ENCODE measurements at places on chromosomes 12 and 14.

GRCh38 chr14:95527387-95528002, 7.4 kb upstream of the GLRX5 start:
- peak; percentile 30 for DNase-seq

DNA sequence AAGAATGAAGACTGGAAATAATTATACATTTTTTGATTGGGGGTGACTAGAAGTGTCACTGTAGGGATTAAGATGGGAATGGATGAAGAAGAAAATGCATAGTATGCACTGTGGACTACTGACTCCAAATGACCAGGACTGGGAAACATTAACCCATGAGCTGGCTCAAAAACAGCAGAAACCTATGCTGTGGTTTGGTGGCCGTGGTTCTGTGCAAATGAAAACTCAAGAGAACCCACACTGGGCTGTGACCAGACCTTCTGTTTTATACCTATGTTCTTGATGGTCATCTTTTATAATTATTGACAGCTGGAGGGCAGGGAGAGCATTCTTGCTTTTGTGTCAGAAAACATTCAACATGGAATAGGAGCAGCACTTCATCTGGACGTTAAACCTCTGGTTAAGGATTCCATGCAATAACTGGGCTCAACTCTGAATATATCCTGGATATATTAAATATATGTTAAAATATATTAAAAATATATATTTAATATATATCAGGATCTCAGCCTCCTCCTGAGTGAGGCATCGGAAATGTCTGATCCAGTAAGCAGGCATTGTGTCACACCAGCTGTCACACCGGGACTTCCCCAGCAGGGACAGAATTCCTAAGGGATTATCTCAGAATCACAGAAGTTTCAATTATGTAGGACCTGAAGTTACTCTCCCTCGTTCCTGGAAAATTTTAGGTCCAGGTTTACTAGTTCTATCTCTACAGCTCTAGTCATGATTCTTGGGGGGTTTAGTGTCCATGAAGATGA, 48.5 kb downstream of the BBS10 start:
- DNase-seq = peak; percentile 58

GRCh38 chr12:68943848-68944247, 10.9 kb upstream of the CPM start:
- no peak for DNase-seq

GRCh38 chr12:101475751-101476305, 692 bp downstream of the SPIC start:
- no peak for DNase-seq

- no peak for DNase-seq
Observed at GRCh38 chr14:74488786-74489397, 4.2 kb downstream of the NPC2 start.

GRCh38 chr14:94282991-94283723, 9.9 kb downstream of the SERPINA10 start:
- DNase-seq = no peak

GRCh38 chr12:132282031-132282949, 47.1 kb downstream of the GALNT9 start:
- DNase-seq = peak; percentile 93

GRCh38 chr14:31320216-31320615, 100.1 kb downstream of the HEATR5A start:
- DNase-seq = no peak

GRCh38 chr12:108967869-108968540, 52.9 kb downstream of the SVOP start:
- no peak for DNase-seq

- no peak for DNase-seq
Observed at GRCh38 chr12:108833757-108834472, 23.5 kb downstream of the SSH1 start.

DNA sequence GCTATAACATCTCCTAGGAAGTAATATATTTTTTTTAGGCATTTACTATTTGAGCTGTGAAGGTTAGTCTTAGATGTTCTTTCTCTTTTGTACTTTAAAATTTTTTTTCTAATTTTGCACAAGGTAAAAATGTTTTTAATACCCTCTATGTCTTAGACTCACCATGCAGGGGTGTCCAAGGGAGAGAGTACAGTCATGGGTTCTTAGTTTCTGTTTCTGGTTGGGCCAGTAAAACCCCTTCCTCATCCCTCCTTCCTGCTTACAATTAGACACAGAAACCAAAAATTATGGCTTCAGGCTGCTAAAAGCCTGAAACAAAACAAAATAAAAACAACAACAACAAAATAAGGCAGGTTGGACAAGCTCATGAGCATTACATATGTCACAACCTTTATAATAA, 193.0 kb downstream of the SYT1 start:
- DNase-seq = no peak

- no peak for DNase-seq
Observed at GRCh38 chr14:51481643-51482042, 170.1 kb upstream of the FRMD6 start.

- DNase-seq = no peak
Observed at GRCh38 chr12:15350643-15351042, 28.3 kb downstream of the PTPRO start.

DNA sequence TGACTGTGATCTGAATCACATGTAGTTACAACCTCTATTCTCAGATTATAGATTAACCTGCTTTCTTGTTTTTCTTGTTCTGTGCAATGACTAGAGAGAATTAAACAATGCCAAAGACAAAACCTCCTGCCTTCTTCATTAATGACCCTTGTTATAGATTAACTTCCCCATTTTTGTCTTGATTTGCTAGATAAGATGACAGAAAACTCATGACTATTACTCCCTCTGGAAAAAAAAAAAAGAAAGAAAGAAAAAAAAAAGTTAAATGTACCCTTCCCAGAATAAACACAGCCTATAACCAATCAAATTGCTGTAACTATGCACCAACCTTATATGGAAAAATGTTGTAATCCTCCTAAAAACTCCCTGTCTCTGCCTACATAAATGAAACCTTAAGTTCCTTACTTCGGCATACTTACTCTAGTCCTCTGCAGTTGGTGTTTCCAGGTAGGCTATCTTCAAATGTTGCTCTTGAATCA, 41.1 kb upstream of the PCED1B start:
- no peak for DNase-seq

- DNase-seq = no peak
Observed at GRCh38 chr12:108854451-108855283, 2.7 kb downstream of the SSH1 start.

DNA sequence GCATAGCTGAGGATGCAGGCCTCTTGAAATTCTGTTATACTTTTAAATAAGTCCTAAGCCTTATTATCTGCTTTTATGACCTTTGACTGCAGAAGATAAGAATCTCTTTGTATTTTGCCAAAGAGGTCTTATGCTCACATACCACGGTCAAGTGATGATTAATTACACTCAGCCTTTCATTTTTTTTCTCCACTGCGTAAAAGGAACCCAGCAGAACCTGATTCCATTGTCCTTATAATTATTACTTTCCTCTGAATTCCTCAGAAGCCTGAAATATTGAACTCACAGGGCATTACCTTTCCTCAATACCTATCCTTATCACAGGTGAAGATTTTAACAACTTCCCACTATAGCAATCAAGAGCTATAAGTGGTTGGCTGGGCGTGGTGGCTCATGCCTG, 498.7 kb upstream of the RPL10L start:
- DNase-seq = no peak

DNA sequence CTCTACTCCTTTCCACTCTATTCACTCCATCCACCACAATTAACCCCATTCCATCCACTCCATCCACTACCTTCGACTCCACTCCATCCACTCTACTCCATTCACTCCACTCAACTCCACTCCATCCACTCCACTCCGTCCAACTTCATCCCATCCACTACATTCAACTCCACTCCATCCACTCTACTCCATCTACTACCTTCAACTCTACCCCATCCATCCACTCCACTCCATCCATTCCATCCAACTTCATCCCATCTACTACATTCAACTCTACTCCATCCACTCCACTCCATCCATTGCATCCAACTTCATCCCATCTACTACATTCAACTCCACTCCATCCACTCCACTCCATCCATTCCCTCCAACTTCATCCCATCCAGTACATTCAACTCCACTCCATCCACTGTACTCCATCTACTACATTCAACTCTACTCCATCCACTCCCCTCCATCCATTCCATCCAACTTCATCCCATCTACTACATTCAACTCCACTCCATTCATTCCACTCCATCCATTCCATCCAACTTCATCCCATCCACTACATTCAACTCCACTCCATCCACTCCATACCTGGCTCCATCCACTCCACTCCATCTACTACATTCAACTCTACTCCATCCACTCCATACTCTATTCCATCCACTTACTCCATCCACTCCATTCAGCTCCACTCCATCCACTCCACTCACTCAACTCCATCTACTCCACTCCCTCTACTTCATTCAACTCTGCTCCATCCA, 16.4 kb downstream of the HNF1A start:
- no peak for DNase-seq

GRCh38 chr12:54701940-54702592, 53.9 kb upstream of the DCD start:
- no peak for DNase-seq

DNA sequence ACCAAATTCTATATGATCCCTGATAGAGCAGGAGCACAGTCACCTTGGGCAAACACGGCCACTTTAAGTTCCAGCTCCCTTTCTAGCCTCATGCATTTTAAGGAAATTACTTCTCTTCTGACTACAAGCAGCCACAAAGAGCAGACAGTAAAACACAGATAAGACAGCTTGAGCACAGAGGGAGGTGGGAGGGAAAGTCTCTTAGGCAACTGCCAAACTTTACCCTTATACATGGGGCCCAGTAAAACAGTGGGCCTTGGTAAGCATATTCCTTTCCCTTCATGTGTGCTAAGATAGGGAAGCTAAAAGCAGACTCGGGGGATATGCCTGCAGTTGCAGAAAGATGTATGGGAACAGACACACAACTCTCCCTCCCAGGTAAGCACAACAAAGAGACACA, 235.9 kb downstream of the CPNE8 start:
- no peak for DNase-seq

DNA sequence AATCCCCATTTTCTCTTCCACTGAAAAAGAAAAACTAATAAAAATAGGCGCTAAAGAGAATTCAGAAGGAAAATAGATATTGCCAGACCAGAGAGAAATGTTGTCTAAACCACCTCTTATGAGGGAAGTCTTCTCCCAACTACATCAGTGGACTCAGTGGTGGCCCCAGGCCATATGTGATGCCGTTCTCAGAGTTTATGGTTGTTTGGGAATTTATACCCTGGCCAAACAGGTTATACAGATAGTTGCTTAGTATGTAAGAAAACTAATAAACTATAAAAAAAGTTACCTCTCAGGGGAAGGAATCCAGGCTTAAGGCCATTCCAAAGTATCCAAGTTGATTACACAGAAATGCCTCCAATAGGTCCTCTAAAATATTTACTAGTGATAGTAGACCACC, 103.4 kb upstream of the RBM19 start:
- no peak for DNase-seq

DNA sequence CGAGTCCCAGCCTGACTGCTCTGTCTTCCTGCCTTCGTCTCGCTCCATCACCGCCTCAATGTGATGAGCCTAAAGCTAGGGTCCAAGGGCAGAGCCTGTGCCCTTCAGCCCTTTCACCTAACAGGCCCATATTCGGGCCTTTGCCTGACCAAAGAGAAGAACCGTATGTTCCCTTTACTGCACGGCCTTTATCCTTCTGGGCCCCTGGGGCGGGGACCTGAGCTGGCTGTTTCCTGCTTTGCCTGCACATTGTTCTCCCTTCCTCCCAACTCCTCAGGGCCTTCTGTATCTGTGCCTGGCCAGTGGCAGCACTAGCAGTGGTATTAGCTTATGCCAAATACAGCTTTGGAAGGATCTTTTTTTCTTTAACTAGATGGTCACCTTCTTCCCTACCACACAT, 8.5 kb upstream of the MYL6B start:
- no peak for DNase-seq

GRCh38 chr14:52856139-52856538, 64.7 kb upstream of the GNPNAT1 start:
- DNase-seq = no peak

- DNase-seq = no peak
Observed at GRCh38 chr12:122958198-122958888, 7.9 kb downstream of the ABCB9 start.

- DNase-seq = no peak
Observed at GRCh38 chr14:32383364-32384009, 54.4 kb downstream of the AKAP6 start.

DNA sequence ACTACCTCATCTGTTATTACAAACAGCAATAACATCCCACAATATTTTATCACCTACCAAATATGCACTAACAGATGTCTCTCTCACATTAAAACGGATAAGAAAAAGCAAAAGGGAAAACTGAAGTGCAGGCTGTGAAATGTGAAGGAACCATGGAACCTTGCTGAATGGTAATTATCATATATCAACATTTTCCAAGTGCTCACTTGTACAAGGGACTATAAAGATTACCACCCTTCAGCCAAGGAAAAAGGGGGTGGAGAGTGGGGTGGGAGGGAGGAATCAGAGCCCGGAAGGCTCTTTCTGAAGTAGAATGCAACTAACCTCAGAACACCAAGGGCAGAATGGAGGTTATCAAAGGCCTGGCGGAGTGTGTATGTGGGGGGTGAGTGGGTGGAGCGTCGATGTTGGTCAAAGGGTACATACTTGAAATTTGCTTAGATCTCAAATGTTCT, 1.2 kb downstream of the SNX6 start:
- DNase-seq = no peak

DNA sequence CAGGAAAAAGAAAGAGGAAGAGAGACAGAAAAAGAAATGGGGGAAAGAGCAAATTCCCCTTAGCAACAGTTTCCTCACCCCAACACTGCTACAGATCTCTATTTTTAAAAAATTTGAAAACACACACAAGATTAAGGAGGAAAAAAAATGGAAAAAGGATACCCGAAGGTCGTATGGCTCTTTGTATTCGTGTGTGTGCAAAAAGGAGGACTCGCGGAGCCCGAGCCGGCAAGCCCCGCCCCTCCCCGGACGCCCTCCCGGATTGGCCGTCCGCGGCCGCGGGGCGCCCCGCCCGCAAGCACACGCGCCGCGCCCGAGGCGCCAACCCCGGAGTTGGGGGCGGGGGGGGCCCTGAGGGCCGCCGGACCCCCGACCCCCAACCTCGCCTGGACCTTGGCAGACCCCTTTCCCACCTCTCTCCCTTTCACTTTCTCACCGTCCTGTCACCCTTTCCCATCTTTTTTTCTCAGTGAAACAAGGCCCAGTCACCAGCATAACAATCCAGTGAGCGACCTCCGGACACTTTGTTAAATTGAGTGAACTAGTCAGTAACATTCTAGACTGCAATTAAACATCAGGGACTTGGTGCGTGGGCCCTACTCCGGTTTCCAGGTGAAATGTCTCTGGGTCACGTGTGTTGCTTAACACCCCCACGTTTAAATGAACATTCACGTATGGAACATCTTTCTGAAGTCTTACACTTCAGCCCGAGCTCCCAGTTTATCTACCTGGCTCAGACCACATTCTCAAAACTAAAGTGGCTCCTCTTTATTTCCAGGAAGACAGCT, at the start of gene C14orf93:
Gene C14orf93 (minus strand): TSS at position 205 of the 788 bp plus-strand sequence. CDS start 11,120 bp downstream, outside the sequence.
- DNase-seq = peak; percentile 84

- no peak for DNase-seq
Observed at GRCh38 chr12:29425722-29426121, 44.8 kb upstream of the ERGIC2 start.

GRCh38 chr14:22982477-22983245, at the start of gene AJUBA:
TSS of gene AJUBA (minus strand) at chr14:22982551. CDS start at chr14:22982266, 285 bp downstream.
- peak; percentile 86 for DNase-seq

- no peak for DNase-seq
Observed at GRCh38 chr12:131271724-131272123, 318.0 kb downstream of the ADGRD1 start.

- no peak for DNase-seq
Observed at GRCh38 chr12:57104292-57104910, 6.8 kb downstream of the STAT6 start.

- DNase-seq = no peak
Observed at GRCh38 chr12:64883264-64884163, 59.1 kb downstream of the TBC1D30 start.

- no peak for DNase-seq
Observed at GRCh38 chr12:117144599-117144998, 45.4 kb upstream of the TESC start.
